ENCODE measurements at places on chromosomes 12 and 14.

GRCh38 chr14:72742118-72742837 is 151.6 kb downstream of the DPF3 start:
- no peak for DNase-seq

GRCh38 chr12:2693244-2693860 is 101.4 kb upstream of the FKBP4 start:
- DNase-seq, result no peak

GRCh38 chr12:31278832-31279231 is 47.1 kb downstream of the SINHCAF start:
- DNase-seq, result no peak

- peak; percentile 47 for DNase-seq
These were observed 14.2 kb upstream of the TXNRD1 start for GRCh38 chr12:104201238-104202001.

DNA sequence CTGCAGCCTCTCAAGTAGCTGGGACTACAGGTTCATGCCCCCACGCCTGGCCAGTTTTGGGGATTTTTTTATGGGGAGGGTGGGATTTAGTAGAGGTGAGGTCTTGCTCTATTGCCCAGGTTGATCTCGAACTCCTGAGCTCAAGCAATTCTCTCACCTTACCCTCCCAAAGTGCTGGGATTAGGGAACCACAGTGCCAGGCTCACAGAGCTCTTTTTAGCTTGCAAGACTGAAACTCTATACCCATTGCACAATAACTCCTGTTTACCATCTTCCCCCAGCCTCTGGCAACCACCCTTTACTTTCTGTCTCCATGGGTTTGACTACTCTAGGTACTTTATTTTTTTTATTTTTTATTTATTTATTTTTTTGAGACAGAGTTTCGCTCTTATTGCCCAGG is 25.7 kb upstream of the CDK17 start:
- no peak for DNase-seq

DNA sequence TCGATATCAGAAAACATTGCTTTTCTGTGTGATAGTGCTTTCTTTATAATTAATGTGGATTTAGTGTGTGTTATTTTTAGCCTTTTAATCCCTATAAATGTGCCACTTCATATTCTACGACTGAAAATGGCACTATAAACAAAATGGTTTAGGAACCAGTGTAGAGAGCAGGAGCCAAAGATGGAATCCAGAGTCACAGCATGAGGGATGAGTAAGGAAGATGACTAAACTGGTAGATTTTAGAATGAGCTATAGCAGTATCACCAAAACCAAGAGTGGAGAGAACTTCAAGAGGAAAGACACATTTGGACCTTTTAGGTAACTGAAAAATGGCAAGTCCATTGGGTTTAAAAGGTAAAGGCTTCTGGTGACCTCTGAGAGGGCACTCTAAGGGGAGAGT is 887.2 kb downstream of the NRXN3 start:
- no peak for DNase-seq

Measured in CD4-positive, alpha-beta T cell treated with Interleukin-15 for 1 hour (primary cell).